H1 (cell line): ENCODE measurements at places on chromosomes 2 and 18. TPM values are rescaled to one million over a fixed set of nuclear protein-coding genes. Genes with fewer than 3 reads are reported as not detected.

DNA sequence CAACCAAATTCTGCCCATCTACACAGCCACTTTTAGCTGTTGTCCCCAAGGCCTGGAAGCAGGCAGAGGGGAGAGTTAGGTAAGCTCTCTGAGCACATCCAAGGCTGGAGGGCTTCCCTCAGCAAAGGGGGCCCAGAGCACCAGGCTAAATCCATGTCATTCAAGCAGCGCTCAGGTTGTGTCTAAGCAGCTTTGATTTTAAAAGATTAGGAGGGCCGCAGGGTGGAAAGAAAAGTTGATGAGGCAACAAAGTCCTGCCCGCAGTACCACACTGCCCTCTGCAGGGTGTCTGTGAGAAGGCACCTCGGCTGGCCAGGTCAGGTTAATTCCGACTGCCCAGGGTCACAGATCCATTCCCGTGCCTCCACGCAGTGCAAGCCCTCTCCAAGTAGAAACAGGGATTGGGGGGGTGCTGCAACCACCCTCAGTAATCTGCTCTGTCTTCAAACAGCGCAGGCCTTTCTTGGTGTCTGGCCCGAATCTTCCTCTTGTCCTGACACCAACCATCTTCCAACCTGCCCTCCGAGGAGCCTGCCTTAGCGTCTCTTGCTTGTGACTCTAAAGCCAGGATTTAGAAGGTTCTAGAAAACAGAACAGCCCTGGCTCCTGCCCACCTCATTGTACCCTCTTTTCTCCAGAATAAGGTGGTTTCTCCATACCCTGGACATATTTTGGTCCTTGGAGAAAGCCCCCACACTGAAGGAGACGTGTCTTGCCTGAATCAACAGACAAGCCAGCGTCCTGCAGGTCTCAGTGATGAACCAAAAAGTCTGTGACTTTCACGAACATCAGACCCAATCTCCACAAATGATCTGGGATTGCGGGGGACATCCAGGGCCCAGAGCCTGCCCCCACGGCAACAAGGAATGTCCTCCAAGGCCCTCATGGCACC lies 289.2 kb downstream of the TNS1 start:
- no peaks in the 10 kb centered on the region for H3K36me3 ChIP-seq
- H3K4me3 ChIP-seq, result no peak overlapping the region
- H3K27ac ChIP-seq, result no peak overlapping the region
- H3K27me3 ChIP-seq, result 0 out of 2 replicates have a peak, but pooled peaks cover 3% of the 10 kb centered on the region
- peak; percentile 62 for DNase-seq

DNA sequence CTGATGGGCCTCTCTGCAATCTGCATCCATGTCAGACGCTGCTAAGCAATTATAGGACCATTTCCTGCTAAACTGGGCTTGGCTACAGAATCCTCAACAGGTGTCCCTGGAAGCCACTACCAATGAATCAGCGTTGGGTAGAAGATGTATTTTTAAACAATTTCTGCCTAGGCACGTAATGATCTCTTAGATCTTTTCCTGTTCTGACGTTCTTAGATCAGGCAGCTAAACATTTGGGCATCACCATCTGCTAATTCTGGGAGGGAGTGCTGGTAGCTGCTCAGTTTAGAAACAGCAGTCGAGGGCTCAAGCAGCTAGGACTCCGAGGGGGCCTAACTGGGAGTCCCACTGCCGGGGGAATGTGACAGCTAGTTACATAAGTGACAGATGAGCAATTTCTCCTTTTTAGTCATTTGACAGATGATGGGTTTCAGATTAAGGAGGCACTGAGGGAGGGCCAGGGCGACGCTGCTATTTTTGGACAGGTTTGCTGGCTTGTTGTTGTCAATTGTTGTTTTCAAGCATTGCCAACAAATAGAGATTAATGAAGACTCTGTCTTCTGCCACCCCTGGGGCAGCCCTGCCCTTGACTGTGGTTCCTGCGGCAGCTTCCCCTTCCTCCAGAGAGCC lies 92.7 kb downstream of the MRO start:
- no peaks in the 10 kb centered on the region for H3K36me3 ChIP-seq
- H3K4me3 ChIP-seq, result no peak overlapping the region
- no peak for DNase-seq
- H3K27me3 ChIP-seq, result no peaks in the 10 kb centered on the region
- H3K27ac ChIP-seq, result no peak overlapping the region

DNA sequence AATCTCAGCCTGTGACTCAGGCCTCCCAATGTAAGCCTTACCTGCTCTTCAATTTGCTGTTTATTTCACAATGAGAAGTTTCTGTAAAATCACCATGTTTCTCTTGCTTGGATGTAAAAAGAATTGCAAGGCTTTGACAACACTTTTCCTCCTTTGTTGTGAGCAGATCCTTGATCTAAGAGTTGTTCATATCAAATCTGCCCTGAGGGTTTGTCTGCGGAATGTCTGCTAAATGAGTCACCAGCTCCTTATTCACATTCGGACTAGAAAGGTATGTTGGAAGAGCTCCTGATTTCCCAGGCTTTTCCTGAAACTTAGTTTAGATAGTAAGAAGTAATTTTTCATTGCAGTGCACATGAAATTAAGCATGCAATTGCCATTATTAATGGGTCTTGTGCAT lies 268.2 kb upstream of the TCF4 start:
- peak; percentile 58 for DNase-seq
- no peaks in the 10 kb centered on the region; the same call in 1 of the 2 replicates for H3K4me1 ChIP-seq
- no peaks in the 10 kb centered on the region for H3K27me3 ChIP-seq
- H3K4me3 ChIP-seq, result no peak overlapping the region
- H3K36me3 ChIP-seq, result no peaks in the 10 kb centered on the region
- H3K27ac ChIP-seq, result peak overlapping the region; percentile 3; the same call in 1 of the 2 replicates

- H3K27ac ChIP-seq, result no peak overlapping the region
- peaks cover 5% of the 10 kb centered on the region for H3K4me1 ChIP-seq
- DNase-seq, result no peak
Observed at GRCh38 chr2:54097124-54097523, 18.3 kb upstream of the ACYP2 start.

GRCh38 chr2:217804338-217804737 lies 198.5 kb downstream of the TNS1 start:
- H3K27ac ChIP-seq, result no peak overlapping the region
- H3K4me1 ChIP-seq, result no peaks in the 10 kb centered on the region
- no peak for DNase-seq
- H3K36me3 ChIP-seq, result no peaks in the 10 kb centered on the region

- no peak overlapping the region for H3K27ac ChIP-seq
- peaks cover 2% of the 10 kb centered on the region; the same call in 1 of the 2 replicates for H3K4me1 ChIP-seq
- H3K4me3 ChIP-seq, result no peak overlapping the region
- no peaks in the 10 kb centered on the region for H3K27me3 ChIP-seq
- no peaks in the 10 kb centered on the region for H3K36me3 ChIP-seq
Observed at GRCh38 chr2:231321556-231322334, 73.8 kb upstream of the B3GNT7 start.

DNA sequence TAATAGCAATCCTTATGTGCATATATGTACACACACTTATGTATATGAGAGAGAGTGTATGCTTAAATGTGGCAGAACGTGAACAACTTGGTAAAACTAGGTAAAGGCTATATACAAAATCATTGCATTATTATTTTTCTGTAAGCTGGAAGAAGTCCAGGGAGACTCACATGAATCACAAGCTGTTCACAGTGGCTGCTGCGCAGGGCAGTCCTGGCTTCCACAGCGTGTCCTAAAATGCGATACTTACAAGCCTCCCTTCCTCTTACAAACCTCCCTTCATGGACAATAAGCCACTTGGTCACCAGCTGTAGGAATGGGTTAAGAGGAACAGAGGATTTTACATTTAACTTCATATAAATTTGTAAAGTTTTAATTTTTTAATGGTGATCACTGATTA lies 114.9 kb upstream of the AGAP1 start:
- H3K4me3 ChIP-seq, result no peak overlapping the region
- no peaks in the 10 kb centered on the region for H3K4me1 ChIP-seq
- H3K27ac ChIP-seq, result no peak overlapping the region
- H3K36me3 ChIP-seq, result no peaks in the 10 kb centered on the region
- DNase-seq, result no peak

GRCh38 chr2:116366212-116366611 lies 1448.3 kb upstream of the DDX18 start:
- no peak for DNase-seq
- H3K27ac ChIP-seq, result no peak overlapping the region
- H3K36me3 ChIP-seq, result no peaks in the 10 kb centered on the region
- H3K27me3 ChIP-seq, result no peaks in the 10 kb centered on the region

Gene C2orf15
- total RNA-seq, result 5.5 and 6.5 TPM in 2 replicates

Gene CRACDL
- total RNA-seq, result 0.07 and 0.50 TPM in 2 replicates

Gene APCDD1
- 2.6 and 3.0 TPM in 2 replicates for total RNA-seq

Gene ACTG2
- 11.0 and 13.7 TPM in 2 replicates for total RNA-seq

Gene MPP4
- total RNA-seq, result 0.15 TPM in 1 of 2 replicates, not detected in the other

Gene SOCS6
- total RNA-seq, result 20.7 and 22.9 TPM in 2 replicates
